ENCODE measurements at places on chromosomes 6 and 20. TPM values are rescaled to one million over a fixed set of nuclear protein-coding genes. Genes with fewer than 3 reads are reported as not detected.

- DNase-seq = no peak
These were observed 105.9 kb downstream of the TRERF1 start for GRCh38 chr6:42345696-42346416.

MATN4 gene
- total RNA-seq = 0.50 TPM

DNA sequence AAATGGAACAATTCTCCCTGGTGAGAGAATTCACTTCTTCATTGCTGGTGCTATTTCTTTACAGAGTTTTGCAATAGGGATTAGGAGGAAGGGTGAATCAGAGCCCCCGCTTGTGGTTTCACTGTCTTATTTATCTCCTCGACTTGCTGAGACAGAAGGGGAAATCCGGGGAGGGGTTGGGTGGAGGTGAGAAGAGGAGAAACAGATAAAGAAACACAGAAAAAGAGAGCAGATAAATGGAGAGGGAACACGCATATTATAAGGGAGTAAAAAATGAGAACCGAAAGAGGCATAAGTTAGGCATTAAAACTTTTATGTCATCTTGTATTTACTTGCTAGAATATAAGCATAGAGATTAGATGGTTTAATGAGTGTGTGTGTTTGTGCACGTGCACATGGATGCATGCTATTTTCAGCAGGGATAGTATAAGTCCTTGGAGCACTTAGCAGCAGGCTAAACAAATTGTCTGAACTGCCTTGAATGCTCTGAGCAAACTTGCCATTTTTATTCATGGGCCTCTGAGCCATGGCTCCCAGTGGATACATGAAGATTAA lies 105.0 kb downstream of the OLIG3 start:
- no peak for DNase-seq

DNA sequence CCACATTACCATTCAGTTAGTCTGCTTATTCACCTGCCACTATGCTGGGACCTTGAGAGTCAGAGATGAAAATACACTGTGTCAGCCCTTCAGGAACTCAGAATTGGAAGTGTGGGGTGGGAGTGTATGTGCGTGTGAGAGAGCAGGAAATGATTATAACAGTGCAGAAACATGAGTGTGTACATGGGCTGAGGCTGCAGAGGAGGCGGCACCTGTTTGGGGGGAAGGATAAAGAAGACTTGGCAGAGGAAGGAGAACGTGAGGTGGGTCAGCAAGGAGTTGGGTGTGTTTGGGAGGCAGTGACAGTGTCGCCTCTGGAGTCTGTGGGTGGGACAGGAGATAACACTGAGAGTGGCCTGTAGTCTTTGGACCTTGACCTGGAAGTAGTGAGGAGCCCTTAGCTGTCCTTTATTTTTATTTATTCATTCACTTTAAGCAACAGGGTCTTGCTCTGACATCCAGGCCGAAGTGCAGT lies 3.1 kb downstream of the CHMP4B start:
- DNase-seq = no peak

CDK19 gene
- total RNA-seq = 13.7 TPM

GRCh38 chr6:16762268-16762549 lies 949 bp upstream of the ATXN1 start:
- no peak for DNase-seq

DNA sequence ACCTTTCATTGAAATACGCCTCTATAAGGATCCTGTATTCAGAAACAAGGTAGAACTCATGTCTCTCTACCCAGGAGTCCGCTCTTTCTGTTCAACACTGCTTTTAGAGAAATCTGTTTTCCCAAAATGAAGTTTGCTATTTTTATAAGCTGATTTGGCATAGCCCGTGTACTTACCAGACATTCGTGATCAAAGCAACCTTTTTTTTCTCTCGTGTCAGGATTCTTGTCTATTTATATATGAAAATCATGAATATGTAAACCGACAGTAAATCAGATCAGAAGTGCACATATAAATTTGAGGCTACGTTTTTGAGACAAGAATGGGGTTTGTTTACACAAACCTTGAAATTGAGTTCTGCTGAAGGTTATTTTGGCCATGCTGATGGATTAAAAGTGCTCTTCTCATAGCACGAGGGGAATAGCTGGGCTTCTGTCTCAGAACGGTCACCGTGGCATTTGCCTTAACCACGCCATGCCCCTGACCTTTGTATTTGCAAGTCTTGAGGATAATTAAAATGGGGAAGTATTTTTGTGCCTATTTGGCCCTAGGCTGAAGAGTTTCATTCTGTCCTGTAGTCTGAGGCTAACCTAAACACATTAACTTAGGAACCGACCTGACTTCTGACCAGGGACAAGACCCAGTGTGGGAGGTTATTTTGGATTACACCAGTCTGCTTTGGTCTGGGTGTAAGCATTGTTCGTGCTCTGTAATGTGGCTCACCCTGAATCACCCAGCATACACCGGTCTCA lies 118.6 kb downstream of the MAP3K4 start:
- DNase-seq = no peak

DNA sequence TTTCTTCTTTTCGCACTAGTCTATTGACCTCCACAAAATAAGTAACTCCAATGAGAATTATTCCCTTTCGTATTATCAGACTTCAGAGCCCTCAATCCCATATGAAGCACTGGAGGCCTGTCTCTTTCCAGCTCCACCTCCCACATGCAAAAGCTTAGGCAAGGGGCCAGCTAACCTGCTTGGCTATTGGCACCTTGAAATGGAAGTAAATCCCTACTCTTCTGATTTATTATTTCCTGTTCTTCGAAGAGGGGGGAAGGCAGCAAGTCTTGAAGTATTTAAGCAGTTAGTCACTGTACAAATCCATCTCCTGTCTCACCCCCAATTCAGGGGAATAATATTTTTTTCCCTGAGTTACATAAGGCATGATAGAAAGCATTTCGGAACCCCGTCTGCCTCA lies 577.8 kb downstream of the MAFB start:
- DNase-seq = no peak

- DNase-seq = no peak
These were observed 18.6 kb downstream of the MTG2 start for GRCh38 chr20:62201173-62202082.

MAPK13 gene
- not detected for total RNA-seq

DNA sequence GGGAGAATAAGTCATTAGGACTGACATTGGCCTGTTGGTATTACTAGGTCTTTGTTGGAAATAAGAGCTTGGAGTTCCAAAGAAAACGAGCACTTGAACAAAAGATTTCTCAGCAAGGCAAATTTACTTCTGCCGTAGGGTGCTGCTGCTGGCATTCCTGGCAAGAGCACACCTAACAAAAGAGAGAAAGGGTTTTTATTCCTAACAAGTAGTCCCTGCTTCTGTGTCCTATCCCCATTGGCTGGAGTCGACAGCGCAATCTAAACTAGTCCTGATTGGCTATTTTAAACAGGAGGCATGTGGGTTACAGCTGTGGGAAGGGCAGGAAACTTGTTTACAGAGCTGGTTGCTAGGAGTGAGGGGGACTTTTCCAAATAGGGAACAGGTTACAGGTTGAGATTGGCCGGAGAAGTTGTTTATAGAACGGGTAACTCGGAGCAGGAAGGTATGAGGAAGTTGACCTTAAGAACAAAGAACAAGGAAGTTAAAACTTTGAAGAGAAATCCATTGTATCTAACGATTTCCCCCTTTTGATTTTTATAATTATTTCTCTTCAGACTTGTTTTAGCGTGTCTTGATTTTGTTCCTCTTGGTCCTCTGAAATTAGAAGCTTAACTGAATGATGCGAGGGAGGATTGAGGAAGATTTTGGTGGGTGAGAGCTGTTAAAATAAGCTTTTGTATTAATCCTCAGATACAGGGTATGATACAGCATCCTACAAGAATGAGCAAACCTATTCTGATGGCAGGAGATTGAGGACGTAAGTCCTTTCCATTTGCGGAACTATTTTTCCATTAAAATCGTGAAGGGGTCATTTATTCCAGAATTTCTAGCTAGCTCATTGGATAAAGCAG lies 3.4 kb upstream of the ZNFX1 start:
- no peak for DNase-seq

DNA sequence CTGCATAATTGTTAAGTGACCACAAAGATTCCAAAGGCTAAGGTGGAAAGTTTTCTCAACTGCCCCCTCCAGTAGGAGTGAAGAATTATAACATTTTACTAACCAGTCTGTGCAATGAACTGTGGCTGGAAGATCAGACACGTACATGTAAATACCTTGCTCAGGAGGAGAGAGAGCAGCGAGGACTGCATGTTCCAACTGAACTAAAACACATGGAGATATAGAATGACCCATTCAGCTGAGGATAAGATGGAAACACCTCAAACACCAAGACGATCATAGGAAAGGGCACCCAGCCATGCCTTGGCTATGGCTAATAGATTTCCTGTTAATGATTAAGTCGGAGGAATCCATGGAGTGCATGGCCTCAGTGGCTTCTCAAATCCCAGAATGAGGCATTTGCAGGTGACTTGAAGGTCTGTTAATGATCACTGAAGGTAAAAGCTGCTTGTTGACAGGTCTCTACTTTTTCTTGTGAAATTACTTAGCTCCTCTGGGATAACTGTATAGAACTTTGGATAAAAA lies 875.6 kb downstream of the TFAP2A start:
- no peak for DNase-seq

DNA sequence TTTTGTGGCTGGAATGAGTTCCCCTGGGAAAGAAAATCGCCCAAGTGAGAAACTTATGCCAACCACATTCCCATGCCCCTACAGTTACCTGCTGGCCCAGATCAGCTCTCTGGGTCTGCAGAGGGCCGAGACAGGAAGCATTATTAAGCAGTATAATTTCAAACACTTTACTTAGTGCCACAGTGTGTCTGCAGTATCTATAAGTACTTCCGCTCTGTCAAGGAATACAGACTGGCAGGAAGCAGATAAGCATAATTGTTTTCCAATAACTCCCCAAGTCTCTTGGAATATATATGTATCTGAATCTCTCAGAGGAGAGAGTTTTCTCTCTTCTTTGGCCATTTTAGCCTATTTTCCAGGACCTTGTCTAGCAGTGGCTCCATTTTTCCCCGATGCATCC lies 24.9 kb downstream of the SAYSD1 start:
- DNase-seq = no peak

- DNase-seq = no peak
These were observed 261.4 kb downstream of the ARID1B start for GRCh38 chr6:157038610-157039009.

DEF6 gene
- total RNA-seq = 0.05 TPM

DNA sequence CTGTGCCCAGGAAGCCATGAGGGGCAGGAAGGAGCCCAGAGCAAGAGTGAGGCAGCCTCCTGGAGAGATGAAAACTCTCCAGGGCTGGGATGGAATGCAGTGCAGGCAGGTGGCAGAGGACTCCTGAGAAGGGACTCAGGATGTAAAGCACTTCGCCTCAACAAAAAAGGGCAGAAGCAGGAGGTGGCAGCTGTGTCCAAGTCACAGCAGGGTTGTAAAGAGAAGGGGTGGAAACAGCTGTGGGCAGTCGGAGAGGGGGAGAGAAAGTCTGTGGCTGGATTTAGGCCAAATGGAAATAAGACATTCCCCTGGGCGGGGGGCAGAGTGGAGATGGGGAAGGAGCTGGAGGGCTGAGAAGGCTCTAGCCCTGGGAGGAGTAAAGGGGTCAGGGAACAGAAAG lies 34.9 kb downstream of the CYP21A2 start:
- DNase-seq = no peak

GRCh38 chr20:13111249-13111911 lies 102.6 kb downstream of the SPTLC3 start:
- DNase-seq = no peak

DNA sequence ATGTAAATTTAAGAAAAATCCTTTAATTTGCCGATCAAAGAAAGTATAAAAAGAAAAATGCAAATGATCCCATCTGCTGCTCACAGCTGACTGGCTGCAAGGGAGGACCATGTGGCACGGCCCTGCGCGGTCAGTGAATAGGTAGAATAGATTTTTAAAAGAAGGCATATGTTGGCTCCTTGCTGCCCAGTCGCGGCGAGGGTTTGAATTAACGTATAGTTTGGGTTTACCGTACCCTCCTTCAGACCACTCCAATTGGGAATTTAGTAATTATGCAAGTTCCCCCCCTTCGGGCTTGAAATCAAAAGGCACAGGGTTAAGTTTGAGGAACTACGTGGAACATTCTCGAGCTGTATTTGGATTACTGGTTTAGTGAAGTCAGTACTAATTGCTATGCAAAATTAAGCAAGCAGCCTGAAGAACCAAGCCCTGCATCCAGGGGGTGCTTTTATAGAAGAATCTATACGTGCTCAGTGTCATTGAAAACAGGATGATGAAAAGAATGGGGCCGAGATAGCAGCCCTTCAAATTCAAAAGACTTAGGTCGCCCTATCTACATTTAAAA lies 1.1 kb upstream of the BEND3 start:
- no peak for DNase-seq

- DNase-seq = no peak
These were observed 12.9 kb downstream of the MAPRE1 start for GRCh38 chr20:32832664-32833063.

C6orf89 gene
- total RNA-seq = 47.6 TPM

TOMM6 gene
- 147 TPM for total RNA-seq

GRCh38 chr20:25493137-25493536 lies 85.7 kb downstream of the GINS1 start:
- no peak for DNase-seq

PERP gene
- total RNA-seq = 42.4 TPM

GRCh38 chr6:139277161-139277560 lies 14.6 kb downstream of the TXLNB start:
- DNase-seq = no peak

DNA sequence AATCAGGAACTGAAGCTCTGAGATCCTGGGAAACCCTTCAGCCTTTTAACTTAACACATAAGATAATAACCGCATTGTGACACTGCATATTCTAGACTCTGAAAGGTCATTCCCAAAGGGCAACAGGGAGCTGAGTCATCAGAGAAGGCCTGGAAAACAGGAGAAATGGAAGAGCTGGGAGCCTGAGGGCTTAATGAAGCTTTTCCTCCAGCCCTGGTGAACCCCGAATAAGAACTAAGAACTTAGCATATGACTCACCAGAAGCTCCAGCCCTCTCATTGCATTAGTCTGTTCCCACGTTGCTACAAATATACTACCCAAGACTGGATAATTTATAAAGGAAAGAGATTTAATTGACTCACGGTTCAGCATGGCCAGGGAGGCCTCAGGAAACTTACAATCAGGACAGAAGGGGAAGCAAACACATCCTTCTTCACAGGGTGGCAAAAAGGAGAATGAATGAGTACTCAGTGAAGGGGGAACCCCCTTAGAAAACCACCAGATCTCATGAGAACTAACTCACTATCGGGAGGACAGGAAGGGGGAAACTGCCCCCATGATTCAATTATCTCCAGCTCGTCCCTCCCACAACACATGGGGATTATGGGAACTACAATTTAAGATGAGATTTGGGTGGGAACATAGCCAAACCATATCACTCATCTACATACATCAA lies 648.5 kb downstream of the TFAP2A start:
- peak; percentile 50 for DNase-seq

DNA sequence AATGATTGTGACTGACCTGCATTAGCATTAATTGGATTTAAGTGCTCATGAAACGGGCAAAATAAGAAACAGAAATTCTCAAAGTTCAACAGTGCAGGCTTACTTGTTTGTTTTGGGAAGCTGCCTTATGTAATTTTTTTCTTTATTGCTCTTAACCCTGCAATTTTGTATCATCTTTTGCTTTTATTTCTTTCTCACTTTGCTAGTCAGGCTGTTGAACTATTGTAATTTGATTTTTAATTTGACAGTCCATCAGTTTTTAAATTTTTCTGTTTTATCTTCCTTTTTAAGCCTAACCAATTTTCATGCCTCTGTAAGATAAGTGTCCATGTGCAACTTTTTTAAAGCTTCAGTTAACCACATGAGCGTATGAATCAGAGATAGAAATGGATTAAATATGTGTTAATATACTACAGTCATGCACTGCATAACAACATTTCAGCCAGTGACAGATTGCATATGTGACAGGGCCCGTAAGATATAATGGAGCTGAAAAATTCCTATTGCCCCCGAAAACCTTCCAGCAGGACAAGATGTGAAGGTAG lies 44.6 kb downstream of the PEX7 start:
- DNase-seq = no peak

DDX39B gene
- total RNA-seq = 399 TPM

All from SJSA1 (cell line).